ENCODE measurements at places on chromosomes 12 and 14. TPM values are rescaled to one million over a fixed set of nuclear protein-coding genes. Genes with fewer than 3 reads are reported as not detected.

Gene MLXIP
- total RNA-seq = 11.4 TPM

Gene SPTB
- total RNA-seq = 0.98 TPM

Gene SERPINA9
- not detected for total RNA-seq

Gene MAP3K9
- total RNA-seq = 14.7 TPM

Gene RNASE3
- total RNA-seq = not detected

Measured in placental epithelial cell (primary cell).